Fibroblast of skin of left biceps (primary cell): ENCODE measurements at places on chromosomes 1 and 21.

GRCh38 chr1:21496886-21497285 is 12.3 kb upstream of the ALPL start:
- DNase-seq = no peak

- no peak for DNase-seq
Observed at GRCh38 chr1:107871259-107871658, 93.7 kb downstream of the VAV3 start.

DNA sequence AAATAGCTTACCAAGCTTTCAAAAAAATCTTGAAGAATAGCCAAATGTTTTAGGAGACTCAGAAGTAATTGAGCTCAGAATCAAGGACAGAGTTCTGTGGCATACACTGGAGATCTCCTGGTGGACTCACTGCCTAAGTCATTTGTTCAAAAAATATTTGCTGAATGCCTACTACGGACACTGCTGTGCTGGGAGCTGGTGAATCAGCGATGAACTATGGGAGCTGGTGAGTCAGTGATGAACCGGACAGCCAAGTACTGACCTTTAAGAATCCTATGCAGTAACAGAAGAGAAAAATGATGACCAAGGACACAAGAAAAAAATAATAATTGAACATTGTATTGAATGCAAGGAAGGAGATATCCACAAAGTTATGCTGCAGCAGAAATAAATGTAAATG is 717.9 kb upstream of the CXADR start:
- peak; percentile 34 for DNase-seq

GRCh38 chr1:201736707-201737320 is 92.1 kb upstream of the IPO9 start:
- DNase-seq = no peak

DNA sequence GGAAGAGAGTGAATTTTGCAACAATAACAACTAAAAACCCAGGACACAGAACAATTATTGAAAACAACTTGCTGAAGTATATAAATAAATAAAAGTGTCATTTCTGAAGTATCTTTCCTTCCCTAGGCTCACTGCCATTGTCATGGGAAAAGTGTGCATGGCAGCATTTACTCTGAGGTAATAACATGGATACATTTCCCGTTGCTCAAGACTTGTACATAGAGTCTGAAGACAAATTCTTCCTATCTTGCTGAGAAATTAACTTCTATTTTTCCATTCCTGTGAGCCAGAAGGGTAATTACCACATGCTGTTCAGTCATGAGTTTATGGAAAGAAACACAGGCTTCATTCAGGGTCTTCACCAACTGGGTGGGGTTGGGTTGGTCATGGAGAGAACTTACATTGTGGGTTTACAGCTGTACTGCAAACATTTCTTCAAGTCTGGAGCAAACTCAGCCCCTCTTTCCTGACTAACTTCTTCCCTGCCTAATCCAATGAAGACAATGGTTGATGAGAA is 32.2 kb downstream of the ST6GALNAC3 start:
- DNase-seq = no peak

DNA sequence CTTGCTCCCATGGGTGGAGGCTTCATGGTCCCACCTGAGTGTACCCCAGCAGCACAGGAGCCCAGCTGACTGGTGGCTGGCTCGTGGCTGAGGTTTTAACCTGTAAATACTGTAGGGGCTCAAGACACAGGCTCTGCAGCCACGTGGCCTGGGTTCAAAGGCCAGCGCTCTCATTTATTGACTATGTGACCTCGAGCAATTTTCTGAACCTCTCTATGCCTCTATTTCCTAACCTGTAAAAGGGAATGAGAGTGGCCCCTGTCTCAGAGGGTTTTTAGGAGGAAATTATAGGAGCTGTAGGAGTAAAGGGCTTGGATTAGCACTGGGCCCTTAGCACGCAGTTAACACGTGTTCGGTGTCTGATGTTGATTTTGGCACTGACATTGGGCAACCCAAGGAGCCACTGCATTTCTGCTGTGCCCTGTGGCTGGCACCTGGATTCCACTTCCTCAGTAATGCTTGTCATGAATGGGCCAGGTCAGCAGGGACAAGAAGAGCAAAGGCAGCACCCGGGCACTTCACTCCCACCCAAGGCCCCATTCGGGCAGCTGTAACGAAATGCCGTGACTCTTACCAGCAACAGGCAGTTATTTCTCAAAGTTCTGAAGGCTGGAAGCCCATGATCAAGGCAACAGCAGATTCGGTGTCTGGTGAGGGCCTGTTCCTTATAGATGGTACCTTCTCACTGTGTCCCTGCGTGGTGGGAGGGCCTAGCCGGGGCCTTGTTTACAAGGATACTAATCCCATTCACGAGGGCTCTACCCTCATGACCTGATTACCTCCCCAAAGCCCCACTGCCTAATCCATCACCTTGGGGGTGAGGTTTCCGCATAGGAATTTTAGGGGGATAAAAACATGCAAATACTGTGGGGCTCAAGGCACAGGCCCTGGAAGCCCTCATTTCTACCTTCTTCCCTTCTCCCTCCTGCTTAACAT is 25.2 kb downstream of the ARHGEF10L start:
- DNase-seq = no peak

GRCh38 chr1:200257235-200257634 is 152.6 kb downstream of the ZNF281 start:
- no peak for DNase-seq

- no peak for DNase-seq
Observed at GRCh38 chr1:181239086-181239485, 150.6 kb downstream of the IER5 start.

DNA sequence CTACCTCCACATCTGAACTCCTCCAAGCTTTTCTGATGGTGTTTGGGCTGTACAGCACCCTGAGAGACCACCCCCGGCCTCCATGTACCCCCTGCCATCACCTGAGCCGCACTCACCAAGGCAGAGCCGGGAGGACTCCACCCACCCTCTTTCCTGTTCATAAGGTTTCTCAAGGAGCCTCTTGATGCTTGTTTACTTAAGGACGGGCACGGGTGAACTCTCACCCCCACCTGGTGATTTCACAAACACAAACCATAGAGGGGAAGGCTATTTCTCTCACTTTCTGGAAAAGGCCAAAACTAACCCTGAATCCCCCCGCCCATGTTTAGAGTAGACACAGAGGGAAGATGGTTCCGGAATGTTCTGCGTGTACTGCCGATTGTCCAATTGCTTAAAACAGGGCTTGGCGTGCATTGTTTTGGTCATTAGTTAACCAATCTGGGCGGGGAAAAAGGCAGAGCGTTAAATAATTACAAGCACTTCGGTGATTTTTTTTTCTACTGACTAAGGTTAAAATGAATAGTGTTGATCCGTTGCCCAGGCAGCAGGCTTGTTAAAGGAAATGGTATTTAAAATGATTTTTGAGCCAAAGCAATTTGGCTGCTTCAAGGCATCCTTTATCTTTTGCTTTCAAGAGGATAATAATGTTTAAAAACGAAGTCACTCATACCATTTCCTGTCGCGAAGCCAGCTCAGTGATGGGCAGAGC is 279.8 kb upstream of the VAMP3 start:
- no peak for DNase-seq

DNA sequence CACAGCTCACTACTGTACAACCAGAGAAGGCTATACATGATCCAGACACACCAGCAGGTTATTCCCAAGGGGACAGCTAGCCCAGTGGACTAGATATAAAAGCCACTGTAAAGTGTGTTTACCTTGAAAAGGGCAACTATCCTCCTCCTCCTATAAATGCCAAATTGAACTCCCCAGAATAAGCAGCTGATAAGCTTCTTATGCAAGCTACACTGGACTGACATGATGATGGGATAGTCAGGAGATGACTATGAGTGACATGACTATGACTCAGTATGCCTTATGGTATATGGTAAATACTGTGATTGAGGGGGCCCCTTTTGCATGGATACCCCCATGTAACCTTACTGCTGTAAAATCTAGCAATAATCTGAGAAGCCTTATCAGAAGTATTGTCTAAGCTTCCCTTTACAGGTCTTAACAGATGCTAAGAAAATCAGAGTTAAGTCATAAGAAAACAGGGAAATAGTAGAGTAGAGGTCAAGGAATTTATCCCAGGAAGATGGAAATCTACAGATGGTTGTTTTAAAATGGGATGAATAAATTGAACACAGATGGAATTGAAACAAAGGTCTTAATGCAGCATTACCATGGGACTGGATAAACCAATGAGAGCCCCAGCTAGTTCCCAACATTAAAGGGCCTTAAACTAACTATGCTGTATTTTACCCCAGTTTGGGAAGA is 55.8 kb downstream of the TRIM33 start:
- DNase-seq = no peak

GRCh38 chr1:205488074-205488723 is 16.3 kb upstream of the CDK18 start:
- DNase-seq = no peak

- no peak for DNase-seq
Observed at GRCh38 chr21:30216041-30216723, at the start of gene CLDN8. Gene CLDN8 (minus strand): TSS chr21:30216097. CDS start chr21:30215925, 172 bp downstream.

- DNase-seq = no peak
Observed at GRCh38 chr1:183218971-183219615, 33.0 kb downstream of the LAMC2 start.

DNA sequence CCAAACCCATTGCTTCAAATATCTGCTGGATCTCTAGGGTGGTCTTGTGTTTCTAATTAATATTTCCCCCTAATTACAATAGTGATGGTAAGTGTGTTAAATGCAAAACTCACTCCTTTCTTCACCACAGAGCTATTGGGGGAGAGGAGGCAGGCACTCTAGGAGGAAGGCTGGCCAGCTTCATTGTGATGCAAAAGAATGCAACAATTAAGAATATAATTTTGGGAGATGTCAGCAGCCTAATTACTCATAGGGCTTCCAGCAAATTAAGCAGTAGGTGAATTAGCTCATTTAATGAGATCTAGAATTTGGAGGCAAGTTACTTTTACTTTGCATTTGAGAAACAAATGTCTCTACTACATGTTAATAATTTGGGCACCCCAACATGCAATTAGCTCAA is 560.4 kb upstream of the DAB1 start:
- DNase-seq = no peak

GRCh38 chr1:151828921-151829320 is 2.7 kb downstream of the RORC start:
- DNase-seq = no peak

DNA sequence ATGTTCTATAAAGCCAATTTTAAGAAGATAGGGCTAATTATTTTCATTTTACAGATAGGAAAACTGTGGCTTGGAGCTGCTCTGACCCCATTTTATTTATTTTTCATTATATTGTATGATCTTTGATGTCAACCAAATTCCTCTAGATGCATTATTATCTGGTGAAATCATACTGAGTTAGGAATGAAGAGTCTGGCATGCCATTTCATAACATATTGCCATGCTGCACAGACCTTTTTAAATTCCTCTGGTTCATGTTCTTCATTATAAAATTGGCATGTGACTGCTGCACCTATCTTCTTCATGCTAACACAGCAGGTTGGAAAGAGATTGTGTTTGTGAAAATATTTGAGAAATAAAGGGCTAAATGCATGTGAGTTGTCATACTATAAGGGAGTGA is 12.7 kb downstream of the PRRX1 start:
- DNase-seq = no peak

- DNase-seq = no peak
Observed at GRCh38 chr21:32112195-32112594, 166.7 kb downstream of the MIS18A start.

DNA sequence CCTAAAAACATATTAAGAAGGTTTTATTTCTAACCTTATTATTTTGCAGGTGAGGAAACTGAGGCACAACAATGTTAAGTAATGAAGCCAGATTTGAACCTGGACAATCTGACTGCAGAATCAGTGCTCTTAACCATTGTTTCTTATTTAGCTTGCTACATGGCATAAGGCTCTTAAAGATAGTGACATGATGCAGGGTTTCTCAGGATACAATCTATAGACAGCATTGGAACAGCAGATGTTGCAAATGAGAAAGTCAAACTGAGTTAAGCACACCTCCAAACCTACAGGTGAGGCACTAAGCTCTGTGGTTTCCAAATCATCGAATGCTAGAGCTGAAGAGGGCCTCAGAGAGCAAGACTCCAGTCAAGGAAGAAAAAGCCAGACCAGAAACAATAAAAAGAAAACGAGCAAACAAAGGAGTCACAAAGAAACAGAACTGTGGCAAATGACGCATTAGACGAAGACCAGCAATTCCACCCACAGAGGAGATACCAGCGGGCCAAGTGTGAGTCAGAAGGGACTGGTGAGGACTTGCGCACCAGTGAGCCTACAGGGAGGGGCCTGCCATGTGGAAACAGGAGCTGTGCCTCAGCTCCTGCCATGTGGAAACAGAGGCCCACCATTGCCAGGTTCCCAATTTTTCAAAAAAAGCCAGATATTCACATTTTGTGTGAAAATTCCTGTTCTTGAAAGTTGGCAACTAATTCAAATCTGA is 14.4 kb downstream of the CD58 start:
- no peak for DNase-seq

- DNase-seq = no peak
Observed at GRCh38 chr1:32464191-32464715, 619 bp upstream of the ZBTB8B start.

GRCh38 chr1:173870252-173871075 is 2.3 kb downstream of the ZBTB37 start:
- no peak for DNase-seq
